ENCODE measurements at places on chromosomes 3 and 15.

- DNase-seq: peak; percentile 41
Observed at GRCh38 chr15:75606711-75607699, 18.5 kb downstream of the SNUPN start.

DNA sequence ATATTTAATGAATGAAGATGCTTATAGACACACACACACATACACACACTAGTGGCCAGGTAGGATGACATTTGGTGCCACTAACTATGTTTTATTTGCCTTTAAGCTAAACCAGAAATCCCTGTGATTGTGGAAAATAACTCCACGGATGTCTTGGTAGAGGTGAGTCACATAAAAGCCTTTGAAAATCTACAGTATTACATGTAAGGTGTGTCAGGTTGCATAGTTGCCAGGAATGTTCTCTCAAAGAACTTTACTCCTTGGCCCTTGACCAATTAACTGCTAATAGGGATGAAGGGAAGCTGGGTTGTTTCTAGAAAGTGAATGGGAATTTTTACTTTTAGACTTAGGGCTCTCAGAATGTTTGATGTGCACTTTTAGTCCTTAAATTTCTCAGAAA is 9.9 kb downstream of the ZBED2 start:
- no peak for DNase-seq

DNA sequence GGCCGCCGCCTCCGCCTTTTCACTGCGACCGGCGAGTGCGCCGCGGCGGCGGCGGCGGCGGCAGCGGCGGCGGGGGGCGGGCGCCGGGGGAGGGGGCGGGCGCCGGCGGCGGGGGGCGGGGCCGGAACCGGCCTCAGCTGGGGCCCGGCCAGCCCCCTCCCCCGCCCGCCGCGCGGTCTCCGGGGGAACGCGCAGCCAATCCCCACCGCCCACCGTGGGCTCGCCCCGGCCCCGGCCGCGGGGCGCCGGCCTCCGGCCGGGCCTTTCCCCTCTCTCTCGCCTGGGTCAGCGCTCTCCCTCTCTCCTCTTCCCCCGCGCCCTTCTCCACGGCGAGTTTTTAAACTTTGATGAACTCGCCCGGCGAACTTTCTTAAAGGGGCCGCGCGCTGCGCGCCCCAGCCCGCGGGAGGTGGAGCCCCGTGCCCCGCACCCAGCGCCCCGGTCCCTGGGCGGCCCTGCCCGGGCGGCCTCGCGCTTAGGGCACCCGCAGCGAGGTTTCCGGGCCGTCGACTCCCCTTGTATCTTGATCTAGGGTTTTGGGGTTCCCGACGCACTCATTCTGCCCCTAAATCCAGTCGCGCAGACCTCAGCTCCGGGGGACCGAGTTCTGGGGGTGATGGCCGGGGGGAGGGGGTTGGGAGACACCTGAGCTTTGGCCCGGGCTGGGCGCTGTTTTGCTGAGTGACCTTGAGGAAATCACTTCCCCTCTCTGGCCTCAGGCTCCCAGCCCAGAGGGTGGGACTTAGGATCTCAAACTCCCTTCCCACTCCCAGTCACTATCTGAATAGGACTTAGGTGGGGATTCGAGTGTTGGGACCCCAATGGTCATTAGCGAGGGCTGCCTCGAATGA is at the start of gene RBPMS2:
Gene RBPMS2 (minus strand): TSS at position 39 of the 851 bp plus-strand sequence. CDS start 270 bp downstream, outside the sequence.
- DNase-seq: peak; percentile 3

- no peak for DNase-seq
Observed at GRCh38 chr3:60948488-60948887, 302.8 kb downstream of the FHIT start.

DNA sequence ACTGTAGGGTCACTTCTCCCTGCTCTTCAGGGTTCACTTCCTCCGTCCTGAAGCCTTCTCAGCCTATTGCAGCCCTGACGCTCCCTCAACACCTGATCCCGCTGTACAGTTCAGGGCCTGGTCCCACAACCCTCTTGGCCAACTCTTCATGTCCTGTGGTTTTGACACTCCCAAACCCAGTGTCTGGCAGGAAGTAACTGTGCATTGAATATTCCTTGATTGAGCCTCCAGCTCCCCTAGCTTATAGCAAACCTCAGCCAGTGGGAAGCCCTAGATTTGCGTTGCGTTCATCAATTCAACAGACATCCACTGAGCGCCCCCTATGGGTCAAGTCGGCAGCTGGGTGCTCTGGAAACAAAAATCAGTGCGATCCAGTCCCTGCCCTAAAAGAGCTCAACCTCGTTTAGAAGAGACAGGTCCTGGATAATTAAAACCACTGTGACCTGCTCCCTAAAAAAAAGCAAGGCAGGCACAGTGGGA is 13.5 kb downstream of the UBAP1L start:
- peak; percentile 55 for DNase-seq

- no peak for DNase-seq
Observed at GRCh38 chr3:56737006-56737405, 53.9 kb upstream of the TASOR start.

DNA sequence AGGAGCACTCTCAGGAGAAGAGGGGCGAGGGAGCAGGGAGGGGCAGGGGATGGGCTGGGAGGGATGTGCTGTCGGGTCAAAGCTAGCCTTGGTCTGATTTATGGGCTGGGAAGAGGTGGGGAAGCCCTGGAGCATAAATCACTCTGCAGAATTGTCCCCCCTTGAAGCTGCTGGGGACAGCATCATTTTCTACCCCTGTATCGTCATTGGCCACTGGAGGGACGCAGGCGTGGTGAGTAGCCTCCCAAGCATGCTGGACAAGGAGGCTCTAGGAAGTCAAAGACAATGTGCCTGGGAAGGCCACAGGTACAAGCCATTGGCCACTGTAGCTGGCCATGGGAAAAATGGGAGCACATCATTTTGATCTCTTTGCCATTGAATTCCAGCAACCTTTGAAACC is 175.5 kb upstream of the CTDSPL start:
- DNase-seq: no peak

DNA sequence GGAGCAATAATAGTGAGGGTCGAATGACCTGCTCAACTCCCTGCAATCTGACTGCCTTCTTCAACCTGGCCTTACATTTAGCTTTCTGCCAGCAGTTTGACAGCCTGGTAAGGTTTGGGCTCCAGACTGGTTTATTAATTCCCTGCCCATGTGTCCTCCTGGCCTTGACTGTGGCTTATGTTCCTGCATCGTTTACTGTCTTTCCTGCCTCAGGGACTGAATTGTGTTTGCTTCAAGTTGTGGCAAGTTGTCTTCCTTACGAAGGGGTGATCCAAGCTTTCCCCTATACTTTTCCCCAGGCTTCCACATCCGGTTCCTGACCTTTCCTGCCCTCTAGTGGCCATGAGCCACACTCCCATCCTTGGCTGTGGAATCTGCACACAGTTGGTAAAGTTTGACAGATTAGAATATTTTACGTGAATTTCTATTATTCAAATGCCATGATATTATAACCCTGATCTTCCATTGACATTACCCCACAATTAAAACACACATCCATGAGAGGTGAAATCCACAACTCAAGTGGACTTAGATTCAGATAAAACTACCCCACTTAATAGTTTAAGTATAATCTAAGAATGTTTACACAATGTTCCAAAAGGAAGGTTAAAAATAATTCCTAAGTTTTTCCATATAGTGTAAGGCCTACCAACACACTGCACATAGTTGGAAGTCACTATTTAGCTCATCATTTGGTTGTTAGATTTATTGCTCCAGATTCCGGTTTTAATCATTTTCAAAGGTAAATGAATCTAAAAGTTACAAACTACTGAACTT is 95.7 kb downstream of the NEDD4 start:
- DNase-seq: no peak

- peak; percentile 75 for DNase-seq
Observed at GRCh38 chr15:91302588-91303439, 202.8 kb downstream of the SV2B start.

DNA sequence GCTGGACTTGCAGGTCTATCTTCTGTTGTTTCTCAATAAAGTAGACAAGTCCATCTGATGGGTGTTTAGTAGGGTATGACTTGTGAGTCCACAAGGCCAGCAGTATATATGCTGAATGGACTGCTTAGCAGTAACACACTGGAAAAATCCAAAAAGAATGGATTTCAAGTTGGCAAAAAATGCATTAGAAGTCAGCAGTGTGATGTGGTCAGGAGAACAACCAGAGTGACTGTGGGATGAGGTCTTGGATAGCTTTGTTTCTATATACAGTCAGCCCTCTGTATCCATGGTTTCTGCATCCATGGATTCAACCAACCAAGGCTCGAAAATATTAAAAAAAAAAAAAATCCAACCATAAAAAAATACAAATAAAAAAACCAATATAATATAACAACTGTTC is 55.8 kb downstream of the LPP start:
- DNase-seq: no peak

GRCh38 chr3:157819270-157820156 is 286.7 kb downstream of the SHOX2 start:
- DNase-seq: no peak

- DNase-seq: no peak
Observed at GRCh38 chr15:53445531-53445930, 313.9 kb downstream of the WDR72 start.

GRCh38 chr3:130682131-130682530 is 64.5 kb downstream of the PIK3R4 start:
- DNase-seq: no peak

DNA sequence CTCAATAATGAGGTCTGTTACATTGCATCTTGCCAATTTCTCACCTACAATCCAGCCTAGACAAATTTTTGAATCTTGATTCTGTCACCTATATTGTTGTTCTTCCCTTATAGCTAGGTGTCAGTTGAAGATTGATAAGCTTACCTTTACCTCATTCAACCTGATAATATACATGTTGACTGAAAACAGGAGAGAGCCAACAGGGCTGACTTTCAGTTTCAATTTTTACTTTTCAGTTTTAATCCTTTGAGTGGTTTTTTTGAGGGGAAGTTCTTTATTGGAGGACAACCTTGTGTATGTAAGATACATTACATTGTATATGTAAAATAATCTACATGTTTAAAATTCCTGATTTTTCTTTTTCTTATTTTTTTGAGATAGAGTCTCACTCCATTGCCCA is 5.8 kb downstream of the ATP13A5 start:
- DNase-seq: no peak
